Cerebellar nuclear complex (tissue), 1 donor: ENCODE measurements at places on chromosomes 13 and 19.

GRCh38 chr19:38310986-38311385 lies 4.8 kb downstream of the YIF1B start:
- DNase-seq = no peak

GRCh38 chr13:25575562-25575961 lies 203.8 kb downstream of the ATP8A2 start:
- DNase-seq = no peak

DNA sequence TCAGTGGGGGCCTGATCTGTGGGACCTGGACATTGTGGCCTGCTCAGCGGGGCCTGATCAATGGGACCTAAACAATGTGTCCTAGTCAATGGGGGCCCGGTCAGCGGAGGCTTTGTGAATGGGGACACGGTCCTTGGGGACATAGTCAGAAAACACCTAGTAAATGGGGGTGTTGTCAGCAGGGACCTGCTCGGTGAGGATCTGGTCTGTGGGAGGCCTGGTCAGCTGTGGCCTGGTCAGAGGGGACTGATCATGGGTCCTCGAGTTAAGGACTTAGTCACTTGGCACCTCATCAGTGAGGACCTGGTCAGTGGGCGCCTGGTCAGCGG lies 44.5 kb upstream of the TPM4 start:
- no peak for DNase-seq

- no peak for DNase-seq
Observed at GRCh38 chr13:78758549-78758948, 99.6 kb upstream of the OBI1 start.

DNA sequence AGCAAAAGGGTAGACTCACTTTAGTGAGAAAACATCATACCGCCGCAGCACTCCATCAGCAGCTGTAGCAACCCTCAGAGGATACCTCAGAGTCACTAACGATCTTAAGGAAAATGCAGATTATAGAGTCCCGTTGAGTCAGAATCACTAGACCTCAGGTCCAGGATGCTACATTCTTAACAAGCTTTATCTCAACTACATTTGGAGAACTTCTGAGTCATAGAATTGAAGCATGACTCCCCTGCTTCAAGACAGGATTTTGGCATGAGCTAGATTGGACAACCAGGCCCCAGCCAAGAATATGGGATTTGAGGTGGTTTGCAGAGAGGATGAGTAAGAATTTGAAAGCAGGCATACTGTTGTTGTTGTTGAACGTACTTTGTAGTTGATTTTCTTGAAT lies 118.9 kb upstream of the UBL3 start:
- DNase-seq = no peak

DNA sequence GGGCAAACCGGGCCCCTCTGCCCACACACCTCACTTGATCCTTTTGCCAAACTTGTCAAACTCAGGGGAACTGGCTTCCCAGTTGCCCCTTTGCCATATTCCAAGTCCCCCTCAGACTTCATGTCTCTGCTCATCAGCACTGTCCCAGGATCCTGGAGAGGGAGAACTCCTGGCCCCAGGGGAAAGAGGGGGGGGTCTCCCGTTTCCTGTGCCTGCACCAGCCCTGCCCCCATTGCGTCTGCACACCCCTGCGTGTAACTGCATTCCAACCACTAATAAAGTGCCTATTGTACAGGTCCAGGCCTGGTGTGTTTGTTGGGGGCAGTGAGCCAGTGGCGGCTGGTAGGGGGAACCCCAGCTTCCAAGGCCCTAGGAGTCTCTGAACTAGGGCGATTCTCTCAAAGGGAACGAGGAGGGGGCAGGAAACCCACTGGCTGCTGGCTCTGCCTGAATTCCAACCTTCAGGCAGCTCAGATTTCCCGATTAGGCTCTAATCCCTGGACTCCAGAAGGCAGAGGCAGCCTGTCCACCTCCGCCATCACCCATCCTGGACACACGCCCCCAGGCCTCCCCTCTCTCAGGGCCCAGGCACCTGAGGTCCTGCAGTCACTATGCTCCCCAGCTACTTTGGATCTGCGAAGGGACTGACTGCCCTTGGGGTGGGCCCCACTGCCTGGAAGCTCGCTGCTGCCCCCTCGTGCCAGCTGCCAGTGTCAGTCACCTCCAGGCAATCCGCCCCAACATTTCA lies 9.7 kb upstream of the ILF3 start:
- no peak for DNase-seq

DNA sequence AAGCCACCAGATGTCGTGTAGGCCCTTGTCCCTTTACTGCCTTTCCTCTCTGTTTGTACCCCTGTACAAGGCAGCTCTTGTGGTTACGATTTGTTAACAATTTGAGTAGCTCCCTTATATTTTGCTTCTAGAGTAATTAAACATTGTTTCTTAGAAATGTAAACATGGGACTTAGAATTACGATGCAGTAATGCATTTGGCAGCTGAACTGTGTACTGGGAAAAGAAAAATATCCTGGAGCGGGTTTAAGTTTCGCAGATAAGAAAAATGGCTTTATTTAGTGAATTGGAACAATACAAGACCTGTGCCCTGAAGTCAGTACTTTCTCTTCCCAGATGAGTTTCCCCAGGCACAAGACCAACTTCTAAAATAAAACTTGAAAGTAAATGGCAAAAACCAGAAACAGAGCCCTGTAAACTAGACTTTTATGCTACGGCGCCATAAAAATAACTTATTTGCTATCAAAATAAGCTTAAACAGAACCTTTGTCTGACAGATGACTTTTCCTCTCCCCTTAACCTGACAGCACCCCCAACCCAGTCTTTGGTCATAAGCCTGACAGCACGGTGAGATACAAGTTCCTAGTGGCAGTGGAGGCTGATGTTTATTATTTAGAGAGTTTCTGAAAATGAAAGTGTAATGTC lies 63.0 kb downstream of the LRCH1 start:
- DNase-seq = no peak

GRCh38 chr13:111461445-111462149 lies 141.2 kb downstream of the TEX29 start:
- DNase-seq = no peak

- no peak for DNase-seq
Observed at GRCh38 chr19:8611877-8612806, 1.6 kb upstream of the ADAMTS10 start.
